ENCODE measurements at places on chromosomes 4 and X.

GRCh38 chrX:84175274-84175673 lies 12.7 kb downstream of the RPS6KA6 start:
- no peak for DNase-seq

GRCh38 chrX:15202454-15203177 lies 67.3 kb downstream of the ASB9 start:
- peak; percentile 23 for DNase-seq

GRCh38 chr4:38034986-38035882 lies 75.0 kb downstream of the PTTG2 start:
- DNase-seq: peak; percentile 1

DNA sequence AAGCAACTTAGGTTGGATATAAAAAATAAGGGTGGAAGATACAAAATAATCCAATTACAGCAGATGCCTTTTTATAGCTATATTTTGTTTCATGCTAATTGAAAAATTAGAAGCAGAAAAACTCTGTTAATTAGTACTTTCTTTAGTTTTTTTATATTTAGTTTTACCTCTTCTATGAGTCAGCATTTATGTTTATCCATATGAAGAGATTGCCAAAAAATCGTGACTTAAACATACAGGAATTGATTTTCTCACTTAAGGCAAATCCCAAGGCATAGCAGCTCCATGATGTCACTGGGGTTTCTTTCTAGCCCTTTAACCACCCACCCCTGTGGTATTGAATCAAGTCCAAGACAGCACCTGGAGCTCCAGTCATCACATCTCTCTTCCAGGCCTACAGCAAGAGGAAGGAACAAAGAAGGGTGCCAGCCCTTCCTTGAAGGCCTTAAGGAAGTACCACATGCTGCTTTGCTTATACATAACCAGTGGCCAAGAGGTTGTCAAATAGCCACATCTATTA lies 365.8 kb upstream of the TENM3 start:
- no peak for DNase-seq

GRCh38 chr4:31545755-31546154 lies 825.6 kb downstream of the PCDH7 start:
- DNase-seq: peak; percentile 4

DNA sequence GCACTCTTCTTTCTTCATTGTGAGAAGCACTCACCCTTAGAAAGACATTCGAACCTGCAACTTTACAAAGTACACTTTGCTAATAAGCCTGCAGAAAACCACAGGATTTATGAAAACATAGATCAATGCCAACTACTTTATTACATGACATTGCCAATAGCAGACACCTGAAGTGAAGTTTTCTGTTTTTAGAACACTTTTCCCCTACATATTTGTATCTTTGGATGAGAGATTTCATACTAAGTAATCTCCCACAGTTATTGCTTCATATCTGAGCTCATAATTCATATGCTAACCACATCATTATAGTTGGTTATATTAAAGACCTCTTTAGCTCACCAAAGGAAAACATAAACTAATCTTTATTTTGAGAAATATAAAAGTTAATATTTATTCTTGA lies 276.5 kb upstream of the CTSO start:
- DNase-seq: no peak

DNA sequence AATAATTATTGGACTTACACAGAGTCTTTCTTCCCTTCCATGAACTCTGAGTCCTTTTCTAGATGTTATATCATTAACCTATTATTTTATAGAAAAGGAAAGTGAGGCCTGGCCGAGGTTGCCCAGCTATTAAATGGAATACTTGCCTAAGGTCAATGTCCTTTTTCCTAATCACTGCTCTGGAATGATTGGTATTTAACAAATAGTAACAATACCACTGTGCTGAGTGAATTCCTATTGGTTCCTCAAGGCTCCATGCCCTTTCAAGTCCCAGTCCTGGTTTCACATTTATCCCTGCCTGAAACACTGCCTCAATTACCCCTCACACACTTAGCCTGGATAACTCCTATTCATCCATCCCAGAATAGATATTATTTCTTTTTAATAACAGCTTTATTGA lies 6.2 kb downstream of the TCEAL9 start:
- no peak for DNase-seq

GRCh38 chrX:130523460-130524394 lies 121.9 kb downstream of the RBMX2 start:
- no peak for DNase-seq

DNA sequence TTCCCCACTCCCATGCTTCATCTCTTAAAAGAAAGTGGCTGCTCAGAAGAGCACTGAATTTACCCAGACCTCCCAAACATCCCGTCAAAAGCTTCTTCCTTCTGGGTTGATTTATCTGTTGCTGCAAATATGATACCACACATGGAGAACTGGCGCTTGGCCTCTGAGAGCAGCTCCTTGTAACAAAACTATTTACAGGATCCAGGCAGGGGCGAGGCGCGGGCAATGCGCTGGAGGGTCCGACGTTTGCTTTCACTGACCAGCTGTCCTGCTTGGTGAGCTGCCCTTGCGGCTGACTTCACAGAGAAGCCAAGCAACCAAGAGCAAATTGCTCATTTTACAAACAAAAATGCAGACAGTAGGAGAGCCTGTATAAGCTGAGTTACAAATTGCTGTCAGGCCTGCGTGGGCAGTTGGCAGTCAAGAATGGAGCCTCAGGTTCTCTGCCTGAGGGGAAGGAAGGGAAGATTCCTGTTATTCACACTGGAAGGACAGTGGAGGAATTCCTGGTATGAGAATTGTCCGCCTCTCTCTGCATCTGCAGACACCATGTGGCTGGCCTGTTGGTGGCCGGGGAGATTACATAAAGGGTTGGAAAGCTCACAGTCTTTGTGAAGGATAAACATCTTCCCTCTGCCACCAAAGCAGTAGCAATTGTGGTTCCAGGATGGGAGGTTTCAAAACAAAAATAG lies 192.2 kb upstream of the LEF1 start:
- peak; percentile 49 for DNase-seq

- DNase-seq: peak; percentile 90
Observed at GRCh38 chr4:85792376-85793232, 317.7 kb downstream of the ARHGAP24 start.

GRCh38 chrX:141468940-141469339 lies 115.6 kb downstream of the SPANXA1 start:
- DNase-seq: no peak

DNA sequence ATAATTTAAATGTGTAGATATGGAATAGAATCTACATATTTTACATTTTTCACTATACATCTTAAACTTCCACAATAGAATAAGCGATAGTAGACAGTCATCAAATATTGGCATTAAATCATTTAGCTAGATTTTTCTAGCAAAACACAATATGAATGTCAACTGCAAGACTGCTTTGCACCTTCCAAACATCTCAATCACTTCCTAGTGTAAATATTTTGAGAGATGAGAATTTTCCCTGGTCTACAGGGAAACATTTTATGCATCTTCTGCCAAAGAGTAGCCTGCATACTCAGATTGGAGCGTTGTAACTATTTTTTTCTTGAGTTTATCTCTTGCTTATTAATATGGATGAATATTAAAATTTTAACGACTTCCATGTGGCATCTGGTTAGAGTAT lies 897.4 kb downstream of the CENPC start:
- DNase-seq: no peak

- DNase-seq: no peak
Observed at GRCh38 chrX:16946971-16947562, 609 bp downstream of the REPS2 start.

DNA sequence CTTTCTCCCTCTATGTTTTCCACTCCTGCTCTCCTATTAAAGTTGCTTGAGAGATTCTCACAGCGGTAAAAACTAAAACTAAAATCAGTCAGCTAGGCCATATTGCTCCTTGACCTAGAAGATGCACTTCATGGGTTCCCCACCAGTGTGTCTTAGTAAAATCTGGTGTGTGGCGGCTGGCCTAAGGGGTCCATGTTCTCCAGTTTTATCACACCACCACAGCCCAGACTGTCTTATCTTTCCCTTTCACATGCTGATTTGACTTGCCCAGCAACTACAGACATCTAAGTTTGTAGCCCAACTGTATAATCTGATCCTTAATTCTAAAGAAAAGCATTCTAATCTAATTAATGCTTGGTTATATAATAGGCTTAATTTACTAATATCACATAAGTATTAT lies 68.0 kb downstream of the ATP8A1 start:
- no peak for DNase-seq

DNA sequence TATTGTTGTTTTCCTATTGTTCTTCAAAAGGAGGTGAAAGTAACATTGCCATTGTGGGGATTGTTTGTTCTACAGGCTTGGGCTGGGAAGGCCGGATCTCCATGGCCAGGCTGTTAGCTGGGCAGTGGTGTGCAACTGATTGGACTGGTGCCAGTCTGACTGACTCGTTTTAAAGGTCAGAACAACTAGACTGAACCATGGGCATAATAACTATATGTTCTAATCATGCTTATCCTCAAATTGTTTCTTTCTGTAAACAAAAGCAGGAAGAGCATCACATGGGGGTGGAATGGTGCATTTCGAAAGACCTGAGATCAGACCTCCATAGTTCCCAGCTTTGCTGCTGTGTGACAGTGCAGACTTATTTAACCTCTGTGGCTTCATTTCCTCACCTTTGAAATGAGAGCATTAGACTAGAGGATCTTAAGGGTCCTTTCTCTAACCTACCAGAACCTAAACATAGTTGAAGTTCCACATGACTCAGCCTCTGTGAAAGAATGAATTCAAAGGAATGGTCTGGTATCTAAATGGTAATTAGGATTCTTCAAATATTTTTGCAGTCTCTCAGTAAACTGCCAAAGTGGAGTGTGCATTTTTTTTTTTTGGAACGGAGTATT lies 66.7 kb upstream of the PGRMC2 start:
- no peak for DNase-seq

GRCh38 chrX:78595901-78596502 lies 63.1 kb downstream of the RTL3 start:
- DNase-seq: no peak

- no peak for DNase-seq
Observed at GRCh38 chr4:46979283-46979682, 14.1 kb downstream of the GABRA4 start.

GRCh38 chrX:2679534-2680485 lies 11.3 kb upstream of the CD99 start:
- no peak for DNase-seq

DNA sequence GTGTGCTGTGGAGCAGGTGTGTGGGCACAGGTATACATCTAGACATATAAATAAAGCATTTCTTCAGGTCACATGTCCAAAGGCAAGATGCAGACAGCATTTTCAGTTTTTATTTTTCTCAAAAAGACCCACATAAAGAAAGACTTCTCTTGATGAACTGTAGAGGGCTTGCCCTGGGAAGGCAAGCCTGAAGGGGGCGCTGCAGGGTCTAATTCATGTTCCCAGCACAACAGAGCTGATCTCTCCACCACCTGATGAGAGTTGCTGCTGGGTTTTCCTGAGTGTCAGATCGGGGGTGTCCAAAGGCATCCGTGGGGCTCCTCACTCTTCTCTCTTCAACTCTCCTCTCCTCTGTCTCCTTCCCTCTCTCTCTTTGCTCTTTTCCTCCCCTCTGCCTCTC lies 26.6 kb downstream of the ADRA2C start:
- no peak for DNase-seq

DNA sequence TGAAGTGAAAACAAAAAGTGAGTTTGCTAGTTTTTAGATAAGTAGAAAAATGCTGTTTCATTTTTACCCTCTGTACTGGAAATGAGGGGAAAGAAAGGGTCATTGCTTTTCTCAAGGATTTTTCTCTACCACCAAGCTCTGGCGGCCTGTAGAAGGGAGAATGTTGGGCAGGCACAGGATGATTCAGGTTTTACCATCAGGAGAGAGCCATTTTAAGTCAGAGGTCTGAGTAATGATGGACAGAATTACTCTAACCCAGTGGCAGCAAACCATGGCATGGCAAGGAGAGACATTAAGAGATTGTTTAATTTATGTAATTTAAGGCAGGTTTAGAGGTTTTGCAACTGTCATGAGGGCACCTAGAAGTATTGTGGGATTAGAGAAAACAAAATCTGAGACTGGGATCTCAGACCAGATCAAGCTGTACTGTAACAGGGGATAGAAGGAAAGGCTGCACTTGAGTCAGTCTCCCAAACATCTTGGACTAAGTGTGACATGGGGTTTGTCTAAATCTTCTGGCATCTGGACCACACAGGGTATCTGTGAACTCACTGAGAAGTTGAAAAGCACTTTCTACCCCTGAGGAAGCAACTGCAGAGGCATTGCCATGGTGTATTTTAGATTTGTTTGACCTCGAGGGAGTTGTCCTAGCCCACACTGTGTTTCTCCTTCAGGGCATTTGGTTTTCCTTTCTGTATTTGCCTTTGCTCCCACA lies 81.6 kb downstream of the BANK1 start:
- DNase-seq: no peak
